ENCODE measurements at places on chromosomes 5 and 9.

DNA sequence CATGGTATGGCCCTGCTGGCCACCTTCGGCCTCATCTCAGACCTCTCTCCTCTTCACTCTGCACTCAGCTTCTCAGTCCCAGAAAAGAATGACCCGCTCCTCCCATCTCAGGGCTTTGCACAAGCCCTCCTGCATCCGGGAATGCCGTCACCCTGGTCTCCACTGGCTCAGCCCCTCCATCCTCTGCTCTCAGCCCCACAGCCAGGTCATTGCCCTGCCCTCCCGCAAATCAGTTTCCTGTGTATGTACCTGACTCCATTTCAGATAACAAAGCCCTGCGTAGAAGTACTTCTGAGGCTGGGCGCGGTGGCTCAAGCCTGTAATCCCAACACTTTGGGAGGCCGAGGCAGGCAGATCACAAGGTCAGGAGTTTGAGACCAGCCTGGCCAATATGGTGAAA is 28.9 kb upstream of the EEIG1 start:
- DNase-seq: no peak

DNA sequence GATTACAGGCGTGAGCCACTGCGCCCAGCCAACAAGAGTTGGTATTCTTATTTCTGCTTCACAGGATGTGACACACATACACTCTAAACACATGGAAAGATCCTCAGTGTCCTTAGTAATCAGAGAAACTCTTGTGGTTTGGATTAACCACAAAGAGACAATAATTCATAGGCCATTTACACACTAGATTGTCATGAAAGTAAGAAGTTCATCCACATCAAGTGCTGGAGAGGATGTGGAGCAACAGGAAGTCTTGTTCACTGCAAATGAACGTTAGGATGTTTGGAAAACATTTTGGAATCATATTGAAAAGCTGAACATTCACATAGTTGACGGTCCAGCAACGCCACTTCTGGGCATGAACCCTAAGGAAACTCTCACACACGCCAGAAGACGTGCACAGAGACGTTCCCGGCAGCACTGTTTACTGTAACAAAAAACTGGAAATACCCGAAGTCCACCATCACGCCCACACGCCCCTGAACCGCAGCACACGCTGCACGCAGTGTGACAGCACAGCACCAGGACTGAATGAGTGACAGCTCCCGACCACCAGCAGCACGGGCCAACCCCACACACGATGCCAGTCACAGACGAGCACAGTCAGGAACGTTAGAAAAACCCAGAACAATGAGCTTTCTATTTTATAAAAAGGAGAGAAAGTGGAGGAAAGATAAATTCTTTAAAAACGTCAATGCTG is 87.6 kb downstream of the COL23A1 start:
- DNase-seq: no peak

- no peak for DNase-seq
These were observed 989.2 kb downstream of the TLE4 start for GRCh38 chr9:80560976-80561375.

GRCh38 chr5:6659941-6660684 is 26.9 kb downstream of the SRD5A1 start:
- DNase-seq: no peak

DNA sequence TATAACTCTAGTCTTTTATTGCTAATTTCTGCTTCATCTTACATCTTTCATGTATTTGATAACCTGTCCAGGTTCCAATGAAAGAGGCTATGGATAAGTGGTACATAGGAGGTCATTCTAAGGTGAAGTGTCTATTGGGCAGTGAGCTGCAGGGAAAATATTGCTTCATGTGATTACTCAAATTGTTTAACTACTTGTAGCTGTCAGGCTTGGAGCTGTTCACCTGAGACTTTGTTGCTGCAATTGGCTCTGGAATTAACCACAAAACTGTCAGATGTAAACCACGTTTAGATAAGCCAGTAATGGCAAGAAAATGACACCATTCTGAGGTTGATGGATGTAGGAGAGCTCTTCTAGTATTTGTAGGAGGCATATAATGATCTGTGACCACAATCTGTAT is 26.0 kb downstream of the ADAMTSL1 start:
- no peak for DNase-seq

GRCh38 chr5:124232515-124232914 is 513.9 kb downstream of the ZNF608 start:
- no peak for DNase-seq

GRCh38 chr9:128390813-128391711 is 19.9 kb downstream of the URM1 start:
- DNase-seq: no peak

DNA sequence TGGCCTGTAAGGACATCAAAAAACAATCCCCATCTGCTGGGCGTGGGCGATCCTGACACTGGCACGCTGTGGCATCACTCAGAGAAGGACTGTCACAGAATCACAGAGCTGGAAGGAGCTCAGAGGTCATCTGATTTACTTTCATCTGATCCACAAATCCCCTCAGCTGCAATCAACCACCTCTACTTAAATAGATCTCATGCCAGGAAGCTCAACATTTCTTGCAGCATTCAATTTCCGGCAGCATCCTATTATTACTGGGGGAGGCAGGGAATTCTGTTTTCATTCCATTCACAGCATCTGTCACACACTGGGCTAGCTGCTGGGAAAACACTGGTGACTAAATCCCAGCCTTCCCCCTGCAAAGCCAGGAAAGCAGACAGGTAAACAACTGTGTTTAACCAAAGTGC is 38.3 kb downstream of the RETREG1 start:
- DNase-seq: no peak

DNA sequence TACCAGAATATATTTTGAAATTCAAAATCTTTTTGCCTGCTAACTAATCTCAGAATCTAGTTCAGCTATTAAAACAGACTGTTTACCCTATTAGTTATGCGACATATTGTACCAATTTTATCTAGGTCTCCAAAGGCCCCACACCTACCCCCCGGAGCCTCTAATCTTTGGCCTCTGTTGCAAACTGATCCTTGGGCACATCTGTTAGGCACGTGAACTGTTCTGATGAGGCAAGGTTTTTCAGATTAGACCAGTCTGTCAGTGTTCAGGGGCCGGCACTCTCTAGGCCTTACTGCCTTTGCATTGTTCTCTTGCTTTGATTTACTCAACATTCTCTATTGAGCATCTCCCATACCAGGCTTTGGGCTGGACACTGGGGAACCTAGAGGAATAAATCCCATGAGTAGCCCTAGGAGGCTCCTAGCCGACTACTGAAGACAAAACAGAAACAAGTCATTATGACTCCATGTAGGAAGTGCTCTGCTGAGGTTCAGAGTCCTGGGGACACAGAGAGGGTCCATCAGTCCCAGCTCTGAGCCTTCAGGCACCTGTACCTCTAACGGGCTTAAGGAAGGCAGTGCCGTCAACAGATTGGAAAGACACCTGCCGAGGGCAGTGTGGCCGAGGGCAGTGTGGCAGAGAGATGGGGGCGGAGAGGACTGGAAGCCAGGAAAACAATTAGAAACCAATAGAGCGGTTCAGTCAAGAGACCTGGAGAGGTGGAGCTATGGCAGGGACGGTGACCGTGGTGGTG is 245.1 kb downstream of the AOPEP start:
- no peak for DNase-seq

DNA sequence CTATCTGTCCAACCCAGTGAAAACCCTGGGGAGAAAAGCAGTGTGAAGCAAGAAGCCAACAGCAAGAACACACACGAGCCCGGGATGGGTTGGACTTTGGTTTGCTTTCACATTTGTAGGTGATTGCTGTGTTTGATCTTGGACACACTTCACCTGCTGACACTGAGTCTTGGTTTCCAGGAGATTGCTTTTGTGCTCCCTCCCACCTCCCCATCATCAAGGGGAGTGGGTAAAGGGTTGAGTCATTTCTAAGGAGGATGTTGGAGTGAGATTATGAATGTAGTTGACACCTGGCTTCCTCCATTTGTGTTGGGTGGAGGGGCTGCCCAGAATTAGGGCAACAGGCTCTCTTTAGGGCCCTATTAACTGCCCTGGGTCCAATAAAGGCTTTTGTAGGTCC is 37.5 kb downstream of the ANKDD1B start:
- DNase-seq: no peak
